Stimulated activated CD4-positive, alpha-beta T cell treated with anti-CD3 and anti-CD28 coated beads, Interleukin-4, amount 100 ng/mL, for 4 hours (primary cell): ENCODE measurements at places on chromosomes 7 and 10.

GRCh38 chr10:68208424-68209042 lies 23.4 kb downstream of the ATOH7 start:
- DNase-seq, result no peak

GRCh38 chr10:74923556-74923955 lies 97.2 kb downstream of the KAT6B start:
- no peak for DNase-seq

DNA sequence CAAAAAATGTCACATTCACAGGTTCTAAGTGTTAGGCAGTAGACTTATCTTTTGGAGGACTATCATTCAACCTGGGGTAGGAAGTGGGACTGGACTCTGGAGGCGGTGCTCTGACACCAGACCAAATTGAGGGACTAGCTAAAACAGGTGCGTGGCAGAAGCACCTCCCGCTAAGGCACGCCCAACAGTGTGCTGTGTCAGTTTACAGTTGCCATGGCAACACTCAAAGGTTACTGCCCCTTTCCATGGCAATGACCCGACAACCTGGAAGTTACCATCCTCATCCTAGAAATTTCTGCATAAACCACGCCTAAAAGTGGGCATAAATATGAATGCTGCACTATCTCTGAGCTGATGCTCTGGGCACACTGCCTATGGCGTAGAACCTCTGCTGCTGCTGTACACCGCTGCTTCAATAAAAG lies 14.0 kb upstream of the BLNK start:
- DNase-seq, result no peak

DNA sequence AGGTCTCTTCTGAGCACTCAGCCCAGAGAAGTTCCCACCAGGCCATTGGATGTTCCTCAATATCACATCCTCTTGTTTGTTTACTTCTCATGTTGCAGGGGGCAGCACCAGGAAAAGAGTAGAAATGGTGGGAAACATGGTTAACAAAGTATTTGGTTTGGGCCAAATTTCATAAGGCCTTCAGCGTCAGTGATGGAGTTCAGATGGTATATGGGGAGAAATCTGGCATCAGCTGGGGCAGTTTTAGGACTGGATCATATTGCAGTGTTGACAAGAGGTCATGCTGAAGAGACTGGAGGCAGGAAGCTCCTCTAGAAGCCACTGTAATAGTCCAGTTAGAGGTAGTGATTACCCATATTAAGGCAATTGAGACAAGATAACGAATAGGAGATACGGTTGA lies 200.0 kb downstream of the WDR11 start:
- no peak for DNase-seq

DNA sequence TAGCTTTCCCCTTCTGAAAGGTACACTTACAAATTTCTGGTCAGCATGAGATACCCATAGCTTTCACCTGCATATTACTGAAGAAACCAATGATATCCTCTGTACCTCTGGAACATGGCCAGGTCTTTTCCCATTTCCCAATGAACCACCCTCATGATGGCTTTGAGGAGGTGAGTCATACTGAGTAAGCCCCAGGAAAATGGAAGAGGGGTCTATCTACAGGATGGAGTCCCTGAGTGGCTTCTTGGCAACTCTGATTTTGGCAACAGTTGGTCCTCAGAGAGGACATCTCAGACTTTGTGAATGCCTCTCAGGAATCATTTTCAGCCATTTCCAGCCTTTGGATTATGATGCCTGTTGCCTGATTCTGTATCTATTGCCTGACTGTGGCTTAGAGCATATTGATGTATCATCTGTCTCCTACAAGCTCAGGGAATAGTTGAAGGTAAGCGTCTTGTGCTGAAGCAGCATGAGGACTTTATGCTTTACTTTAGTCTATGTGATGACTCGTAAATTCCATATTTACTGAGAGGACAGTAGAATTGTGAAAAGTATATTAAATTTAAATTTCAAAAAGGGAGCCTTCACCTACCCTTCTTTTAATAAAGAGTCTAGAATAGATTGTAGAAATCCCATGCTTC lies 84.7 kb upstream of the DKK1 start:
- DNase-seq, result no peak

- DNase-seq, result no peak
Measured at GRCh38 chr10:33388785-33389184, 54.3 kb upstream of the NRP1 start.

- no peak for DNase-seq
Measured at GRCh38 chr10:95531058-95531809, 29.9 kb downstream of the SORBS1 start.

- no peak for DNase-seq
Measured at GRCh38 chr7:28130277-28130676, 50.3 kb downstream of the JAZF1 start.

DNA sequence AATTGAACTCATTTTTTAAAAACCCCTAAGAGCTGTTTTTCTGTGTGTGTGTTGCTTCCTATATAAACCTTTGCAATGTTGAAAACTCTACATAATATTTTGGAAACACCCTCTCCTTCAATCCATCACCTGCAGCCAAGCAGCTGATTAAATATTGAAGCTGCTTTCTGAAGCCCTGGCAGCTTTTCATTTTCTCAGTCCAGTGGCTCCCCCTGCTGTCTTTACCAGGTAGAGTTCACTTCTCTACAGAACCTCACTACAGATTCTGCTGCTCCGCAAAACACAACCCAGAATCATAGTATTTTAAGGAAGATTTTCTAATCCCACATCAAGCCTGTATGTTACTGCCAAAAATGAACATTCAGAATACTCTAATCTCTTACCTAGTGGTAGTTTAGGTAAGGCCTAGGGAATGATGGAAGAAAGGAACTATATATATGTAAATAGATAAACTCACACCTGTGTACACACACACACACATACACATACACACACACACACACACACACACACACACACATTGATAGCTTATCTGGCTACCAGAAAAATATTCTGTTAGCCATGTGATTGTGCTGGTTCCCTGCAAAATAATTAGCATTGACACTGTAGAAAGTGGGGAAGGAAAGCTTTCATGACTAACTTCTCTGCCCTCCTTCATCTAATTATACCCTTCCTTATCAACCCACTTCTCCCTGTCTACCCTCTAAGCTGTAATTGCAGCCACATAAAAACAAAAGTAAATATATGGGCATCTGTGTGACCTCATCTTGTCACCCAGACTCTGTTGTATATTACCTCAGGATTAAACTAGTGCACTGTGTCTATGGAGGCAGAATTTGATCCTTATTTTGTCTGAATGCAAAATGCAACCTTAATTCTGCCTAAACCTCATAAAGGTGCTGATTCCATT lies 229.5 kb upstream of the FZD1 start:
- no peak for DNase-seq

DNA sequence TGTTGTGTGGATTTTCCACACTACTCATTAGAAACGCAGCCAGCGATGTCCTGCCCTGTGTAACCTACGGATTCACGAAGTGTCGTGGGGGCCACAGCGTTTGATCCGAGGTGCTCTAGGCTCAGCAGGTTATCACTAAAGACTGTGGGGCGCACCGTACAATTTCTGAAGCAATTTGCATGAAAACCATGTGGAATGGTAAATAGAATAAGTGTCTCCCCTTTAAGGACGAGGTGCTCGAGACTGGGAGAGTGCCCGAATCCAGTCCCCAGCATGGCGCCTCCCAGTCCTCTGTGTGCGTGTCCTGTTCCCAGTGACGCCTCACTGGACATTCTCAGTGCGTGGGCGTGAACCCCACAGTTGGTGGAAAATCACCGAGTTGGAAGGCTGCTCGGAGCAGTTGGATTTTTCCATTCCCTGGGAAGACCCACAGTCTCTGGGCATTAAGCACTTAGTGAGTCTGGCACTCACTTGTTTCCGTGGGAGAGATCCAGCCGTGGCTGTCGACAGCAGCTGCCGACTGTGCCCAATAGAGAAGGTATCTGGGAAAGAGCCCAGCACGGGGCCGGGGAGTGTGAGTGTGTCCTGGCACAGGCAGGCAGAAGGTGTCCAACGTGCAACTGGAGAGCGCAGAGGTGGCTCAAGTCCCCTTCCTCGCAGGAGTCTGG lies 37.0 kb downstream of the PFKP start:
- no peak for DNase-seq

DNA sequence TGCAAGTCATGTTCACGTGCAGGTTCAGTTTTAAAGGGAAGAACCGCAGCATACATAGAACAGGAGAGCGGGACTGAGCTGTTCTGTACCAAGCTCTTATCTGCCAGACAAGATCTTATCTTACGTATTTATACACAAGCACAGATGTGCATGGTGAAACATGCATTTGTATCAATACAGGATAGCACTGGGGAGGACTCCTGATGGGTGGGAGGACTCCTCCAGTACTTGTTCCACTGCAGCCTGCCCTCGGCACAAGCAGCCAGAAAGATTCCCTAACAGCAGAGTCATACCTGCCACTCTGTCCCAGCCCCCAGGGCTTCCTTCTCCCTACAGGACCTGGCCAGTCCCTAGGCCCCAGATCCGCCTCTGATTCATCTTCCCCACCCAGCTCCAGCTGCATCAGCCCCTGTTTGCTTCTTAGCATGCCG lies 13.2 kb upstream of the PRKCQ start:
- DNase-seq, result no peak

- no peak for DNase-seq
Measured at GRCh38 chr10:120260456-120260855, 196.6 kb upstream of the PLPP4 start.

DNA sequence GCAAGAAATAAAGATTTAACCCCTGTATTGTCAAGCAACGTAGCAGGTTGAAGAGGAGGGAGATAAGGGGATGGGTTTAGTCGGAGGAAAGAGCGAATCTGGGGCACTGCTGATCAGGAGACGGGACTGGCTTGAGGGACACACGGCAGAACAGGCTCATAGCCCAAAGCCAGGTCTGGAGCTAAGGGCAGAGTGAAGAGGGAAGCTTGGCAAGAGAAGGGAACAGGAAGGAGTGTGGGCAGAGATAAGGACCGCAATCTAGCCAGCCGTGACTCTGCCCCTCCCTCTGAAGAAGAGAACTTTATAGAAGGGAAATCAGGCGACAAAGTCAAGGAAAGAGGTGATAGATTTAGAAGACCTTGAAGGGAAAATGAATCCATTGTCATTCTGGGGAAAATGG lies 67.6 kb downstream of the CAV1 start:
- no peak for DNase-seq

- no peak for DNase-seq
Measured at GRCh38 chr10:125261491-125262186, 101.3 kb upstream of the CTBP2 start.

- DNase-seq, result no peak
Measured at GRCh38 chr7:102080019-102080433, 206.6 kb upstream of the SH2B2 start.
